ENCODE measurements at places on chromosomes 6 and 20.

DNA sequence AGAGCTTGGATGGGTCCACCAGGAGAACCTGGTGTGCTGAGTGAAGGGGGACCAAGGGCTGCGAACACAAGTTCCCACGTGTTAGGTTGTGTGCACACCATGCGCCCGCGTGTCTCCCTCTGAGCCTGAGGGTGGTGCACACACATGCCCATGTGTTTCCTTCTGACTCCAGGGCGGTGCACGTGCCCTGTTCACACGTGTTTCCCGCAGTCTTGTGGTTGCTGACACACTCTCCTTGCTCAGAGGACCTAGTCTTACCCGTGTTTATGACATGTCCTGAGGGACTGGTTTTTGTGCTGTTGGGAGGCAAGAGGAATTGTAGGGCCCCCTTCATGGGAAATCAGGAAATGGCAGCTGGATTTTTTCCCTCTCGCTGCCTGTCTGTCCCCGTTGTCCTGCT, 36.3 kb upstream of the PCMTD2 start:
- DNase-seq: no peak

GRCh38 chr20:10077081-10077471, 42.3 kb downstream of the ANKEF1 start:
- no peak for DNase-seq

DNA sequence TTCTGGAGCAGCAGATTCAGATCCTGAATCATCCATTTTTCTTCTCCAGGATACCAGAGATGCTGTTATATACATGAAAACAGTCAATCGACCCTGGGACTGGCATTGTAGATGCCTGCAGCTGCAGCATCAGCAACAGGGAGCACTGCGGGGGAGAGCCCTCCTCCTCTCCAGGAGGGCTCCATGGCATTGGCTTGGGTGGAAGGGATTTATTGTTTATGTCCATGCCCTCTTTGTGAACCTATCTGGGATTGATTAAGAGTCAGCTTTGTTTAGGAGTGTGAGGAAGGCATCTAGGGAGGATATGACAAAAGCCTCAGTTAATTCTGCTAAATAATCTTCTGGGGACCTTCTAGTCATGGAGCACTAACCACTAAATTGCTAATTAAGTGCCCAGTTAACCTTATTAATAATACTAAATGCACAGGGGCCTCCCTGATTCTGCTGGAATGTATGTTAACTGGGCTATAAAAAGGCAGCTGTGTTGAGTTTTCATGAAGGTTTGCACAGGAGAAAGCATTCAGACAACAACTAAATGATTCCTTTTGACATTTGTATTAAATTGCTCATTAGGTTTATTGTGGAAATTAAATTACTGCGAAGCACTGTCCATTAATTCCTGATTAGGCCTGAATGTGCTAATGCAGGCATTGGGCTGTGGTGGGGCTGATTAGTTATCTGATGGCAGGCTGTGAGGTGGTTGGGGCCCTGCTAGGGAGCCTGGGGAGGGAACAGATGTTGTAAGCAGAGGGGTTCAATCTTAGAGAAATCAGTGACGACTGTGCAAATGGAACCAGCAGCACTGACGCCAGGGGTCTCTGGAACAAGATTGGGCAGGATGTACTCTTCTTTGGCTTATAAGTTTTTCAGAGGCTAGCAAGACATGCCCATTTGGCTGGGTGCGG, 57.6 kb downstream of the IMPG1 start:
- no peak for DNase-seq

DNA sequence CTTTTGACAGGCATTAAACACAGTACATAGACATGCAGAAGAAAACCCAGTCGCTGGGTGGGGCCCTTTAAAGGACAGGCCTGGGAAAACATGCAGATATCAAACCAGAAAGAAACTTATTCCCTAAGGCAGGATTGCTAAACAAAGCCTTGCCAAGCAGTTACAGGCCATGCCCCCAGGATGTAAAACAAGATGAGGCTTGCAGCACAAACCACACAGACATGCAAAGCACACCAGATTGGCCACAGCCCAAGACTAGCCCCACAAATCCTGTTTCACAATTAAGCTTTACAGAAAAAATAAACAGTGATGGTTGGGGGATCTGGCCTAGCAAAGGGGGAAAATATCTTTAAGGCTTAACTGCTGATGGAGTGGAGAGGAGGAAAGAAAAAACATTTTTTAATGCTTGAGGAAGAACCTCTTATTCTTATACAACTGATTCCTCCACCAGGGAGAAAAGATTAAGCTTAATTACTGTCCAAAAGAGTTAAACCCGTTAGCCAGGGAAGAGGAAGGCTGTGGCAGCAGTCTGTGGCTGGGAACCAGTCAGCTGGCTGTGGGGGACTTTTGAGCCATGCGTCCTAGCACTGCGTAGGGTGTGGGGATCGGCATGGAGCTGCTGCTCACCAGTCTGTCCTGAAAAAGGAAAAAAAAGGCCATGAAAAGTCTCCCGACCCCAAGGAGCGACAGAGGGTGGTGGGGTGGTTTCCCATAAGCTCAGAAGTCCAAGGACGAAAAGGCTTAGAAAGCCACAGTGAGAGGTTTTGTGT, 28.4 kb downstream of the COL19A1 start:
- no peak for DNase-seq

- no peak for DNase-seq
These were observed 32.3 kb upstream of the SLC23A2 start for GRCh38 chr20:5033566-5033965.

Measured in activated naive CD4-positive, alpha-beta T cell treated with Interleukin-2 at 50 U/mL for 16 hours (primary cell).